Mesendoderm (in vitro differentiated cells): ENCODE measurements at places on chromosomes 3 and 15.

GRCh38 chr3:14425581-14426304, 23.3 kb downstream of the SLC6A6 start:
- no peak for DNase-seq

- no peak for DNase-seq
These were observed 61.4 kb downstream of the GOLIM4 start for GRCh38 chr3:168034152-168034928.

DNA sequence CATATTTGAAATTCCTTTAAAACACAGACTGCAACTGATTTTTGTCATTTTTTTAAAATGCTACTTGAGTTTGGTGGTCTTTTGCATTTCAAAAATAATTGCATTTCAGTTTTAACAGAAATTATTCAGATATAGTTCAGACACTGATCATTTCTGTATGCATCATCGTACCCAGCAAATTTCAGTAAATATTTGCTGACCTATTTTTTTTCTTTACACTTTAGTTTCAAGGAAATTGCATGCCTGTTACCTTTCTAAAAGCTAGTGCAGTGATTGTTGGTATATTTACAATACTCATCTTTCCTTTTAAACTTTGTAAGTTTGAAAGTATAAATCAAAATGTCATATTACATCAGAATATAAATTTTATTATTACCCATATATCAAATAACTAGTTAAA, 32.4 kb downstream of the ALCAM start:
- no peak for DNase-seq

DNA sequence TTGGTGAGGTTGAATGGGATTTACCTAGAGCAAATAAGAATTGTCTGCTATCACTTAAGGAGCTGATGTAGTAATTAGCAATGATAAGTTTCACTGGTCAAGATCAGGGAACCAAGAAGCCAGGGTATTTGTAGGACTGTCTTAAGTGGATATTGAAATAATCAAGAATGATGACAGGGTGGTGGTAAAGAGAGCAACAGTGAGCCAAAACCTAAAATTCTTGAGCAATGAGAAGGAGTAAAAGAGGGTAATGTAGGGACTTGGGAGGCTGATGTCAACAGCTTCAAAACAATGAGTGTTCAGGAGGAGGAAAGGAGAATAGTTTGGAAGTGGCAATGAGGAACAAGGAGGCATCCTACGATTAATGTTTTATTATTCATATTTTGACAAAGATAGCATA, 31.5 kb upstream of the SLC2A2 start:
- no peak for DNase-seq

DNA sequence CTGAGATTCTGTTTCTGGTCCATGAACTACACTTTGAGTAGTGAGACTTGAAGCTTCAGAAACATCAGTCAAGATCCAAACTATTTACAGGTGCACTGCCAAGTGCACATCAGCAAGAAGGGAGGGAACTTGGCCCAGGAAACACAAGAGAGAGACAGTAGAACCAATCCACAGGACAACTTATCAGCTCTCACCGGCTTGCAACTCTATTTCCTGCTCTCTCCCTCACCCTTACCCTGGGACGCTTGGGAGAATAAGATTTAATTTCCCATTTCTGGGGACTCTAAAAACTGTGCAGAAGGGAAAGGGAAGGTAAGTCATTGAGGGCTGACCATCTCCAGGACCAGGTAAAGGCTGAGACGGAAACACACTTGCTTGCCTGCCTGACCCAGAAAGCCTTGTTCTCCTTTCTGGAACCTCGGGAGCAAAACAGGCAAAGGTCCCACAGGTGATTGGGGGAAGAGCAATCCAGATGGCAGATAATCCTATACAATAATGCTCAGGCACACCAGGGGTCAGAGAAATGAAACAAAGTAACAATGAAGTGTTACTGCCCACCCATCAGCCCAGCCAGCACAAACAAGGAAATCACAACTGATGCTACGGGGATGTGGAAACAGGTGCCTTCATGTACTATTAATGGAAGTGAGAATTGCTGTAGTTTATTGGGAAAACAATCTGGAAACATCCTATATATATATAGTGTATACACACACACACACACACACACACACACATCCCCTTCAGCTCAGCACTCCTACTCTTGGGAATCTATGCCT, 154.4 kb downstream of the XXYLT1 start:
- DNase-seq: no peak

DNA sequence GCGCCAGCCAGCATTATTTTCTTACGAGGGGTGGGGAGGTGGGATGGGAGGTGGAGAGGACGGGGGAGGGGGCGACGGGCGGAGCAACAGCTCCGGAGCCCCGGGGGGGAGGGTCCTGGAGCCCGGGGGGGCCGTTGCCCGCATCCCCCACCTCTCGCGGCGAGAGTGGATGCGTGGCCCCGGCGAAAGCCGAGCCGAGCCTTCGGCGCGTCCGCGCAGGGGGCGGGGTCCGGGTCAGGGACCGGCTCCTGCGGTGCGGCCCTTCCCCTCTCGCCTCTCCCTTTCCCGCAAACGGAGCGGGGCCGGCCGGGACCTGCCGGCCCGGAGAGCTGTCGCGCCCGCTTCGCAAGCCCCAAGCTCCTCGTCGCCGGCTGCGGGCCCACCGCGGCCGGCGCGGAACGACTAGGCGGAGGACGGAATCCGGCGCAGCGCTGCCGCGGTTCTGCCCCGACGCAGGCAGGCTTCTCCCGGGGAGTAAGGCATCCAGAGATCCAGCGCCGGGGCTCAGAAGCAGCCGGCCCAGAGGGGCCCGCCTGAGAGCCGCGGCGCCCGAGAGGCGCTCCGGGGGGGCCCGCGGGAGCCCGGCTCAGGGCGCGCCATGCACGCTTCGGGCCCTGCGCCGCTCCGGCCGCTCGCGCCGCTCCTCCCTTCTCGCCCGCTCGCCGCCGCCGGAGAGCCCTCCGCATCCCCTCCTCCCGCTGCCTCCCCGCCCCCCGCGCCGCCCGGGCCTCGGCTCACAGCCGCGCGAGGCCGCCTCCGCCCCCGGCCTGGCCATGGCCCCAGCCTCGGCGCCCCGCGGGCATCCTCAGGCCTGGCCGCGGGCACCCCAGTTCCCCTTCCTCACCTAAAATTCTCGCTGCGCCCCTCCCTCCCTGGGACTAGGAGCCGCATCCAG, 459 bp upstream of the ADCY5 start:
- DNase-seq: peak; percentile 45

DNA sequence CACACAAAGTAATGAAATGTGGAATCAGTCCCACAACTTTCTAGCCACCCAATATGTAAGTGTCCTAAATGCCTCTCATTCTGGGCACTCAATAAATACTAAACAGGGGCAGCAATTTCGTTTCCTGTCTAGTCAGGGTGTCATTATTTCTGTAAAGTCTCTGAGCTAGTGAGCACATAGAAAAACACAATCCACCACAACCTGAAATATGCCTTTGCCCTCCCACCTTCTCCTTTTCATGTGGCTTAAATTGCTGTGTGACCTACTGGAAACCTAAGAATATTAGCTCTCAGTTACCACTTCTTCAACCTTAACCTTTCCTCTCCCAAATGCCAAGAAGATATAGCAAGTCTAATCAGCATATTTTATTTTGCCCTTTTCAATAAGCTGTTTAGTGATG, 456.3 kb upstream of the KCNMB2 start:
- no peak for DNase-seq
